ENCODE measurements at places on chromosomes 1 and 21.
A peak's percentile ranks its signal among the peaks of the same experiment; 100 is the strongest.

DNA sequence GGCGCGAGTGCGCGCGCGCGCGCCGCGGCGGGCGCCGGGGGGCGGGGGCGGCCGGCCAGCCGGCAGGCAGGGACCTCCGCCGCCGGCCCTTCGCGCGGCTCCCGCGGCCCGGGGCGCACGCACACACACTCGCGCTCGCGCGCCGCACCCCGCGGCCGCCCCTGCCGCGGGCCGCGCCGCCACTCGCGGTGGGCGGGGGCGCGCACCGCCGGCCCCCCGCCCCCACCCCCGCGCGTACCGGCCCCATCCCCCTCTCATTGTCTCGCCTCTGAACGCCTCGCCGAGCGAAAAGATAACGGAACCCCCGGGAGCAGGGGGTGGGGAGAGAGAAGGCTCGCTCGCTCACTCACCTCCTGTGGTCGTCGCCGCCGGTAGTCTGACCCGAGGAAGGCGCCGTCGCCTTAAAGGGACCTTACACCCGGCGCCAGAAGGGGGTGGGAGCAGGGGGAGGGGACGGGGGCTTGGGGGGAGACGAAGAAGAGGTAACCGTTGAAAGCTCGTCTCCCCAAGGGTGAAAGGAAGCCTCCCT is 428 bp downstream of the POGZ start:
- DNase-seq: peak; percentile 49

DNA sequence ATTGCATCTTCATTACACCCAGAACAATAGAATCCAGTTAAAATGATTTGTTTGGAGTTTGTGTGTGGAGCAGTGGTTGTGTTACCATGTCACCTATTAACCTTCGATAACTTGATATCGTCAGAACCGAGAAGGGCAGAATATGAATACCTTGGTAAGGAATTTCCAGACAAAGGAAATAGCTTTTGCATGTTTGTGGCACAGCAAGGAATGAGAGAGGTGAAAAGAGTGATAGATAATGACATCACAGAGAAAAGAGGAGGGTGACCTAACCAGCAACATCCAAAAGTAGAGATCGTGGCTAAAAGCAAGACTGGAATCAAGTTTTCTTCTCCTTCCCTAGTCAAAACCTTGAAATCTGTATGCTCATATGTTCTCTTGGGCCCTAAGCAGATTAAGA is 244.6 kb upstream of the NEGR1 start:
- no peak for DNase-seq

GRCh38 chr1:223748405-223748772 is 36.0 kb downstream of the CAPN2 start:
- no peak for DNase-seq

GRCh38 chr21:33374450-33375096 is 28.6 kb upstream of the IFNGR2 start:
- DNase-seq: peak; percentile 85

- no peak for DNase-seq
These were observed 114.7 kb downstream of the PBX1 start for GRCh38 chr1:164673584-164674214.

DNA sequence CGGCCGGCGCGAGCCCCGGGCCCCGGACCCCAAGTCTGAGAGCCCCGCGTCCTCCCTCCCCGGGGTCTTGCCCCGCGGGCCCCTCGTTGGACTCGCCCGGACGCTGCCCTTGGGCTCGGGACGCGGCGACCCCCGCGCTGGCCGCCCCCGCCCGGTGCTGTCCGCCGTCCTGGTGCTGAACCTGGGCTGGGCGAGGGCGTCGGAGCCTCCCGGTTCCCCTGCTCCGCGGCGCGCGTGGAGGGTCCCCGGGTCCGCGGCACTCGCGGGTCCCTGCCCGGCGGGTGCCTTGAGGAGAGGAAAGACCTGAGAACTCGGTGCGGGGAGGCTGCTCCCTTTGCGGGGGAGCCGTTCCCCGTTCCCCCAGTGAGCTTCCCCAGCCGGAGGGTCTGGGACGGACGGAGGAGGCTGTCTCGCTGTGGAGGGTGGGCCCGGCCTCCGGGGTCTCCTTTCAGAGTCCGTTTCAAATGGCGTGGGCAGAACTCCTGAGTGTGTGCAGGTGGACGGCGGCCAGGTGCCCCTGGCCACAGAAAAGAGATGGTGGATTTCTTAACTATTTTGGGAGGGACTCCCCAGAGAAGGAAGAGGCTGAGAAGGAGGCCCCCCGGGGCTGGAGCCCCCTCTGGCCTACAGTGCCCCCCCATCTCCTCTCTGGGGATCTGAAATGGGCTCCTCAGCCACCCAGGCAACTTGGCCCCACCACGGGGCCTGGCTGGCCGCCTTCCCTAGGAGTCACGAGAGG is 595 bp downstream of the GABRD start:
- DNase-seq: no peak

- DNase-seq: no peak
These were observed 250.6 kb downstream of the SPATA17 start for GRCh38 chr1:217881607-217882332.

DNA sequence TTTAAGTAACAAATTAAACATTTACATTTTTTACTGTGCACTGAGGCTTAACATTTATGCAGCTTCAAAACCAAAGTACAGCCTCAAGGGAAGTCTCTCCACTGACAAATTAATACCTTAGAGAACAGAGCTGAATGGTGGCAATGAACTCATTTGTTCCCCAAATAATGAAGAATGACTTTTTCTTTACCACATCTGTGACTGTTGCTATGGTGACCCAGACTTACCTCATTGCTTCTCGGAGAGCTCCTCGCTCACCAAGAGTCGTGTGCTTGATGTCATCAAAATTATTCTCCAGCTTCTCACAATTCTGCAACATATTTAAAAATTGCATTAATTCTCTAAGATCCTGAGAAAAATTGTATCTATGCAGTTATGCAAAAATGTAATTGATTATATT is 92.9 kb downstream of the DPYD start:
- no peak for DNase-seq

DNA sequence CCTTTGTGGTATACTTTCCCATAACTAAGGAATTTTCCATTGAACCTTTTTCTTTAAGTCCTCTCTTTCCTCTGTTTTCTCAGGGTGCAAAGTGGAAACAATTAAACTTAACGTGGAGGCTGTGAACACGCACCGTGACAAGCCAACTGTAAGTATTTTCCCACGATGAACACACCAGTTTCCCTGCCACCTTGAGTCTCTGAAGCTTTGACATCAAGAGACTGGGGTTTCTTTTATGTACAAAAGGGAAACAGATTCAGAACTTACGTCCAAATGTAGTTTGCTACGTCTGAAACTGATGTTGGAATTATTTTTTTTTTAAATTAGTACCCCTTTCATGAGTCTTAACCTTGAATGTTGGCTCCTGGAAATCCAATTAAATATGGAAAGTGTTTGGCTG is 17.2 kb upstream of the C4BPB start:
- DNase-seq: no peak

- DNase-seq: no peak
These were observed 69.2 kb upstream of the GJA8 start for GRCh38 chr1:147833231-147833860.

DNA sequence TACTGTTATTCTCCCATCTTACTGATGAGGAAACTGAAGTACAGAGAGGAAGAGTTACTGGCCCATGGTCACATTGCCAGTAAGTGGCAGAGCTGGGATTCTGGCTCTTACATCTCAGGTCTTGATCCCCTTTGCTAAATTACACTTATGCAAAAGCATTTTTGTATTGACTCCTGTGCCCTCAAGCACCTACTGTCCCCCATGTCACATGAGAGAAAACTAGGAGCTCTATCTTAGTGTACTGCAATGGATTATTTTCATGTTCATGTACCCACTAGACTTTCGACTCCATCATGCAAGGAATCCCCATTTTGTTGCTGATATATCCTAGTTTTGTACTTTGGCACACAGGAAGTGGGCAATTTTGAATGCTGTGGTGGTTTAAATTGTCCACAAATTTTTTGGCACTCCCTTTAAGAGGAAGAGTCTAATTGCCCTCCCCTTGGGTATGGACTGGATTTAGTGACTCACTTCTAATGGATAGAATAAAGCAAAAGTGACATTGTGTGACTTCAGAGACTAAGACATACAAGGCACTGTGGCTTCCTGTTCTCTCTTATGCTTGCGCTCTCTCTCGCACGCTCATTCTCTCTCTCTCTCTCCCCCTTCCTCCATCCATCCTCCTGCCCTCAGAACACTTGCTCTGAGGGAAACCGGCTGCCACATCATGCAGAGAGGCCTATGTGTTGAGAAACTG is 43.5 kb upstream of the JAK1 start:
- peak; percentile 16 for DNase-seq

DNA sequence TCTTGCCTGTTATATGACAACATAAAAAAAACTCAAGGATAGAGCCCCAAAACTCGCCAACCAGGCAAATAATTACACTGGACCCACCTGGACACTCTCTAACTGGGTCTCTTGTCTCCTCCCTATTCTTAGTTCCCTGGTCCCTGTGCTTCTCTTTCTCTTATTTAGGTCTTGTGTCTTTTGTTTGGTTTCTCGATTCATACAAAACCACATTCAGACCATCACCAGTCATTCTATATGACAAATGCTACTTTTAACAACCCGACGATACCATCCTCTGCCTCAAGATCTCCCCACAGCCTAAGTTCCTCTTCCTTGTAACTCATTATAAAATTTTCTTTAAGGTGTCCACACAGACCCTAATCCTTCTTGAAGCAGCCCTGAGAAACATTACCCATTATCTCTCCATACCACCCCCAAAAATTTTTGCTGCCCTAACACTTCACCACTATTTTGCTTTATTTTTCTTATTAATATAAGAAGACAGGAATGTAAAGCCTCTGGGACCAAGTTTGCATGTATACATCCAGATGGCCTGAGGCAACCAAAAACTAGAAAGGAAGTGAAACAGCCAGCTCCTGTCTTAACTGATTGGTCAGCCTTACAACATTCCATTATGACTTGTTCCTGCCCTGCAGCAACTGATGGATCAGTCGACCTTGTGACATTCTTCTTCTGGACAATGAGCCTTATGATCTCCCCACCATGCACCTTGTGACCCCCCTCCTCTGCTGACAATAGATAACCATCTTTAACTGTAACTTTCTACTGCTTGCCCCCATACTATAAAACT is 638.2 kb downstream of the AMY1C start:
- DNase-seq: peak; percentile 2

DNA sequence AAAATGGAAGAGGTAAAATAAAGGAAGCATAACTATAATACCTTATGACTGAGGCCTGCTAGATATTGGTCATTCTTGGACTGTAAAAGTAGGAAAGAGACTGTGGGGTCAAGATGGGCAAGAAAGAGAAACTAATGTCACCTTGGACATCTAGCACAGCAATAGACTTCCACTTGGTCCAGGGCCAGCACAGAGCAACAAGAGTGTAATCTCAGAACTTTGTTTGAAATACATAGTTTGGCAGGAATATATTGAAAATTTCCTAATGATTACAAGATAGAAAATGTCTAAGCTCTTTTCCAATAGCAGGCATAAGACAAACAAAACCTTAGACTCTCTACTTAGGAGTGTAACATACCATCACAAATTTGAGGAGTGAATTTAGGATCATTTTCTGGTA is 4.6 kb downstream of the LRRC8C start:
- no peak for DNase-seq

DNA sequence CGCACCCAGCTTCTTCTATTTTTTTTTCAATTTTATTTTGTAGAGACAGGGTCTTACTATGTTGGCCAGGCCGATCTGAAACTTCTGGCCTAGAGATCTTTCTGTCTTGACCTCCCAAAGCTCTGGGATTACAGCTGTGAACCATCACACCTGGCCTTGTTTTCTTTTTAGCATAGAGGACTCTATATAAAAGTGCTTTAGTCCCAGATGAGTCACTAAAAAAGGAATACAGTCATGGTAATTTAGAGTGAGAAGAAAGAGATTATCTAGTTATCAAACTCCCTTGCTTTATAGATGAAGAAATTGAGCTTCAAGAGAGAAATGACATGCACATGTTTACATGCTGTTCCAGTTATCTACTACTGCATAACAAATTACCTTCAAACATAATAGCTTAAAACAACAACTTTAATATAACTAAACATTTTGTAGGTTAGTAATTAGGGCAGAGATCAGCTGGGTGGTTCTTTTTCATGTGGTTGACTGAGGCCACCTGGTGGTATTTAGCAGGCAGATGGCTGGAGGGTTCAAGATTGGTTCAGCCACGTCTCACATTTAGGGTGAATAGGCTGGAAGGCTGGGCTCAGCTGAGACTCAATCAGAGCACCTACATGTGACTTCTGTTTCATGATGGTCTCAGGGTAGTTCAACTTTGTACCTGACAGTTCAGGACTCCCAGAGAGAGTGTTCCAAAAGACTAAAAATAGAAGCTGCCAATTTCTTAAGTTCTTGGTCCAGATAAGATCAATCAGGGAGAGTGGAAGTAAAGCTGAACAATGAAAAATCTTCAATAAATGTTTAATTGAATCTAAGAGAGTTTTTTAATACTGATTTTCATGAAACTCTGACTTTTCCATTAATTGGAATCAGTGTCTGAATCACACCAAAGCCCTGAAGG is 16.9 kb upstream of the MTF2 start:
- DNase-seq: peak; percentile 24

DNA sequence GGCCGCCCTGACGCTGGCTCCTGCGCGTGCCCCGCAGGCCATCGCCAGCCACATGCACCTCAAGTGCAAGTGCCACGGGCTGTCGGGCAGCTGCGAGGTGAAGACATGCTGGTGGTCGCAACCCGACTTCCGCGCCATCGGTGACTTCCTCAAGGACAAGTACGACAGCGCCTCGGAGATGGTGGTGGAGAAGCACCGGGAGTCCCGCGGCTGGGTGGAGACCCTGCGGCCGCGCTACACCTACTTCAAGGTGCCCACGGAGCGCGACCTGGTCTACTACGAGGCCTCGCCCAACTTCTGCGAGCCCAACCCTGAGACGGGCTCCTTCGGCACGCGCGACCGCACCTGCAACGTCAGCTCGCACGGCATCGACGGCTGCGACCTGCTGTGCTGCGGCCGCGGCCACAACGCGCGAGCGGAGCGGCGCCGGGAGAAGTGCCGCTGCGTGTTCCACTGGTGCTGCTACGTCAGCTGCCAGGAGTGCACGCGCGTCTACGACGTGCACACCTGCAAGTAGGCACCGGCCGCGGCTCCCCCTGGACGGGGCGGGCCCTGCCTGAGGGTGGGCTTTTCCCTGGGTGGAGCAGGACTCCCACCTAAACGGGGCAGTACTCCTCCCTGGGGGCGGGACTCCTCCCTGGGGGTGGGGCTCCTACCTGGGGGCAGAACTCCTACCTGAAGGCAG is 23.4 kb upstream of the ARF1 start:
- DNase-seq: no peak

GRCh38 chr1:5713101-5714010 is 278.9 kb downstream of the NPHP4 start:
- DNase-seq: no peak

- DNase-seq: no peak
These were observed 52.9 kb upstream of the CITED4 start for GRCh38 chr1:40914927-40915569.

- DNase-seq: no peak
These were observed 93.8 kb downstream of the MTR start for GRCh38 chr1:236888903-236889302.

GRCh38 chr1:198669771-198670170 is 30.9 kb downstream of the PTPRC start:
- DNase-seq: no peak

Measured in Kasumi-1 (cell line).